Activated naive CD8-positive, alpha-beta T cell treated with anti-CD3 and anti-CD28 coated beads, Interleukin-2, amount 10 ng/mL, durations not matched to agents 7 days and 5 days (primary cell): ENCODE measurements at places on chromosomes 1 and 21. TPM values are rescaled to one million over a fixed set of nuclear protein-coding genes. Genes with fewer than 3 reads are reported as not detected.

- DNase-seq, result no peak
These were observed 4.1 kb upstream of the TRAF3IP3 start for GRCh38 chr1:209751627-209752231.

DNA sequence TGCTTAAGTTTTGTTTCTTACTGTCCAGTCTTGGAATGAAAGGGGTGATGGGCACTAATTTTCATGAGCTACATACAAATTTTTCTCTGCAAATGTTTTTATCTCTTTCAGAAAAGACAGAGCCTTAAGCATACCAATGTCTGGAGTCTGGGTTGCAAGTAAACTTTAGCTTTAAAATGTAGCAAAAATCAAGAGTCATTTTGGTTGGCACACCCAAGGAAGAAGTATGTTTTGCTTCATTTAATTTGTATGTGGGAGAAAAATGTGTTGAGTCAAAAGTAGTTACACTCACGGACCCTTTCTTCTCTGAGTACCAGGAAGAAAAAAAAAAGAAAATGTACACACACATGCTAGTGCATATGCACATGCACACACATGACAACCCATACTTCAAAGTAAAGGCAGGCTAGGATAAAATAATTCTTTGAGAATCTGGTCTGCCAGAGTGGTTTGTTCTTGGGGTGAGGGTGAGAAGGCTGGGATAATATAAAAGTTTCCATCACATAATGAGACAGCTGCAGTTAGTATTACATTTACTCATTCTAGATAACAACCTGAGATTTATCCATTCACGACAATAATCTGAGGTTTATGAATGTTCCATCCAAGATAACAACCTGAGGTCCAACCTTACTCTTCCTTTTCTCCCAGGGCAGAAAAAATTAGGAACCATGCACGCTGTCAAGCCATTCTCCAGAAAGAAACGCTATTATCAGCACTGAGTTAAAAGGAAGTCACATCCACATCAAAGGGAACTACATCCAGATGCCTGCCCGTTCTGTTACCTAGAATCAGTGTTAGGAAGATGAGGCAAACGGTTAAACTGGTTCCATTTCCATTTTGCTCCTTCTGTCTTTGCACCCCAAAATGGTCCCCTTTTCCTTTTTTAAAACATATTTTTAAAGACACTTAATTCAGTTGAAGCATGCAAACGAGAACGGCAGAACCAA lies 9.3 kb downstream of the DPYD start:
- no peak for DNase-seq

DNA sequence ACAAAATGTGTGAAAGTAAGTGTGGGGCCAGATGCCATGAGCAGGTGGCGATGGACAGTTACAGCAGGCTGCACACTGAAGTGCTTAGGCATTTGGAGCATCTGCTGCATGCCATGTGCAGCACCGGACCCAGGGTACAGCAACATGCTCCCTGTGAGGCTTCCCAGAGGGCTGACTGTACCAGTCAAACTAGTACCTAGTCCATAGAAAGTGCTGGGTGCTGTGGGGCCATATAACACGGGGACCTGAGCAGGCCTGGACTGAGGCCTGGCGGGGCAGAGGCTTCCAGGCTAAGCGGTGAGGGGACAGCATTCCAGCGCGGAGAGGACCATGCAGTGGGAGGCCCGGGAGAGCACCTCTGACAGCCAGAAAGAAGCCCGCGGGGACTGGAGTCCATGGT lies 29.9 kb upstream of the PKP1 start:
- no peak for DNase-seq

- DNase-seq, result no peak
These were observed 79.4 kb upstream of the ACTL8 start for GRCh38 chr1:17675744-17676143.

Gene S100A7
- total RNA-seq, result not detected

DNA sequence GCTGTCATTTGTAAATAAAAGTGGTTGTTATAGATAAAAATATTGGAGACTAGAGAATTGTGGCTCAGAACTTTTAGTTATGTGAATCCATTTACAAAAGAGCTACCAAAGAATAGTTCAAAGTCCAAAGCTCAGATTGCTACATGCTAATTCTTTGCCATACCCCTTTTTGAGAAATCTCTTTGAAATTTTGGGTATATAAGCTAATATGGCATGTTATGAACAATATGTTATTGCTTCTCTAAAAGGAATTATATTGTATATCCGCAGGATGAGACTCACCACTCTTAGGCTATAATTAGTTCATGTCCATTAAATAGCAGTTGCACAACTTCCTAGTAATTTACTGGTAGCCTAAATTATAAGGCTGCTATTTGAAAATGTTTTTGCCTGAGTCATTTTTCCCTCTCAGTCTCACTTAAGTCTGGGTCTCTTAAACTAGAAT lies 178.0 kb downstream of the ZNF281 start:
- DNase-seq, result no peak

GRCh38 chr1:166695115-166695514 lies 144.2 kb upstream of the POGK start:
- DNase-seq, result no peak
